Fibroblast of the aortic adventitia (primary cell): ENCODE measurements at places on chromosomes 7 and 10.

DNA sequence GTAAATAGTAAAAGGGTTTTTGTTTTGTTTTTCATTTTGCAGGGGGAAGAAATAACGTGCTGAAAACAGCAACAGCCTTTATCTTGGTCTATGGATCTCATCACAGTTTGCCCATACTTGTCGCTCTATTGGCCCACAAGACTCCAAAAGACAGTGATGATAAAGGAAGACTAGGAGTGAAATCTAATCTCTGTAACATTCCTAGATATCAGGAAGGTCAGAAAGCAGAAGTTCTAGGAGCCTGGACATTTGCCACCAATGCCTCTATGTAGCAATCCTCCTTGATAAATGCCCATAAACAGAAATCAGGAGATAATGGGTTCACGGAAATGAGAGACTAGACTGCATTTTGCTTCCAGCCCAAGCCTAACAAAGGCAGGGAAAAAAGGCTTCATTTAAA, 8.9 kb downstream of the CUBN start:
- DNase-seq: no peak

- no peak for DNase-seq
These were observed 51.0 kb upstream of the MSMB start for GRCh38 chr10:46096909-46097575.

GRCh38 chr7:21562385-21562784, 19.5 kb downstream of the DNAH11 start:
- DNase-seq: no peak

DNA sequence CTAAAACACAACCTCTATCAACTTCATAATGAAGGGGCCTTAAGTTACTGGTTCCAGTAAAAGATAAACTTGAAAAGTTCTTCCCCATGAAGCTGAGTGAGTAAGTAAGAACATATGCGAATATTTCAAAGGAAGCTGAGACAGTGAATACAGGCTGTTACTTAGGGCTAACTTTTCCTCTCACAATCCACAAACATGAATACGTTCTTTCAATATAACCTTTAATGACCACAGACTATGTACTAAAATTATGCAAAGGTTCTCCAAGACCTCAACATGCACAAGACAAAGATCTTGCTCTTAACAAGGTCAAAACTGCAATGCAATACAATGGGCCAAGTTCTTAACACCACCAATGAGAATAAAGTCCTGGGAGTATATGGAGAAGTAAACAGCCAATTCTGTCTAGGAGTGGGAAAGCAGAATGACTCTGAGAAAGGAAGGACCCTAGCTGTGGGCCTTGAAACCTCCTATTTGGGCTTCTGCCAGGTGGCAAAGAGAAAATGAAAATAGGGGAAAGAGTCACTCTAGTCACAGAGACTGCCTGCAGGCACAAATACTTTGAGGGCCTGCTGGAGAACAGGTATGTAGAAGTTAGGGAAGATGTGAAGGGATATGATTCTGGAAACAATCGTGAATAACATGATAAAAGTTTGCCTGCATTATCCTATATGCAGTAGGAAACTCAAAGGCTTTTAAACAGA, 43.7 kb downstream of the OSBPL3 start:
- DNase-seq: no peak

- no peak for DNase-seq
These were observed 130.4 kb downstream of the MTERF1 start for GRCh38 chr7:91750091-91750490.

DNA sequence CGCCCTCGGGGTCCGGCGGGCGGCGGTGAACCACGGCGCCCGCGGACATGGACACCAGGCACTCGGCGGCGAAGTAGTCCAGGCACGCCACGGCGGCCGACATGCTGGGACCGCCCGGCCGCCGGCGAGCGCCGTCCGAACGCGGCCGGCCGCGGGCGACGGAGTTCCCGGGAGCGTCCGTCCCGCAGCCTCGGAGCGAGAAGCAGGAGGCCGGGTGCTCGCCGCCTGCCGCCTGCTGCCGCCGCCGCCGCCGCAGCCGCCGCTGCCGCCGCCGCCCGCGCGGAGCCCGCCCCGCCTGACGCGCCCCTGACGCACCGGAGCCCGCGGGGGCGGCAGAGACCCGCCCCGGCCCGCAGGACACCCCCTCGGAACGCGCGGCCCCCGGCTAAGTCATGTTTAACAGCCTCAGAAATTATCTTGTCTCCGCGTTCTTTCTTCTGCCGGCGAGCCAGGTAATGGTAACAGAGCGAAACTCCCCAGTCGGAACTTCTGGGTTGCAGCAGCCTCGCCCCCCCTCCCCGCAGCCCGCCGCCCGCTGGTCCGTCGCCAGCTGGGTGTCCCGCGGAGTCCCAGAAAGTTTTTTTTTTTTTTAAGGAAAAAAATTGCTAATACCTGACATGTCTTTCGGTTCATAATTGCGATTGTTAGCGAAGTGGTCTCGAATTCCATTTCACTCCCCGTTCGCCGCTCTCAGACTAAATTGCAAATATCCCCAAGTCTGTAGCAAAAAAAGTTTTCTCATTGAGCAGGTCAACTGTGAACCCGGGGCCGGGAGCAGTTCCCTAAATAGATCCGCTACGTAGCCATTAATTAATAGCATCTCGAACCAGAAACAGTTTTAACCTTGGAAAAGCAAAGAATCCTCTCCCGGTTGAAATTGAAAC, at the start of gene KLF14:
KLF14 (minus strand) TSS at position 277 of the 884 bp plus-strand sequence; CDS start at position 103, 174 bp downstream.
- peak; percentile 14 for DNase-seq

DNA sequence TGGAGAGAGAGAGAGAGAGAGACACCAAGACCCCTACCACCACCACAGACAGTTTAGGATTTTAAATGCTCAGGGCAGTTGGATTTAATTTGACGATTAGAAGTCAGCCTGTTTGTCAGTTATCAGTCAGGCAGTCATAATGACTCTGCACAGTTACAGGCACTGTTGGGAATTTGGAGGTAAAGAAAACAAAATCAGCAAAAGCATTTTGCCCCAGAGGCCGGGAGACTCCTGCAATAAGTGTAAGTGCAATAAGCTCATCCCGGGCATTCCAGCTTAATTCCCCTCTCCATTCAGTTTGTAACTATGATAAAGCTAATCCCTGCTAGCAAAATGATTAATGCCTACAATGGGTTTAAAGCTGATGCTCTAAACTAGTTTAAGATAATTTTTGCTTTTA, 13.5 kb downstream of the SEMA3C start:
- DNase-seq: no peak

DNA sequence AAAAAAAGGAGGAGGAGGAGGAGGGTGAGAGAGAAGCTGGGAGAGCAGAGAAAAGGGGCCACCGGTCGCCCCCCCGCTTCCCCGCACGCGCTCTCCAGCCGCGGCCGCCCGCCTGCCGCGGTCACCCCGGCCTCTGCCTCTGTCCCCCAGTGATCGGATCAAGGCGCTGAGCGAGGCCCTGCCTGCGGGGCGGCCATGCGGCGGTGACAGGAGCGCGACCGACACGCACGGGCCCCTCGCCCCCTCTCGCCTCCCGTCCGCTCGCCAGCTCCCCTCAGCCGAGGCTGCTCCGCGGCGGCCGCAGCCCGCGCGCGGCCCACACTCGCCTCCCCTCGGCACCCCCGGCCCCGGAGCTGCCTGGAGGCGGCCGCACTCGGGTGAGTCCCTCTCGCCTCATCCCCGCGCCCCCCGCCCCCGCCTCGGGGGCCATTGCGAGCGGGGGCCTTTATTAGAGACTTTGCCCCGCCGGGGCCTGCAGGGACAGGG, at the start of gene GTF2I:
GTF2I (plus strand) TSS at position 27 of the 486 bp plus-strand sequence. CDS start 31,411 bp downstream, outside the sequence.
- DNase-seq: no peak

- DNase-seq: no peak
These were observed at the start of the genes ACTR3C and LRRC61 for GRCh38 chr7:150322833-150323681. ACTR3C (minus strand) TSS chr7:150323545; CDS start chr7:150295296, 28,249 bp downstream. LRRC61 (plus strand) TSS chr7:150323355; CDS start chr7:150336862, 13,507 bp downstream.

GRCh38 chr10:17805330-17805729, 3.8 kb upstream of the MRC1 start:
- DNase-seq: no peak

- DNase-seq: peak; percentile 59
These were observed 46.2 kb downstream of the MINDY4 start for GRCh38 chr7:30817371-30817767.

GRCh38 chr10:4691776-4692175, 134.2 kb upstream of the AKR1E2 start:
- DNase-seq: peak; percentile 62

GRCh38 chr7:135913404-135913803, 63.8 kb downstream of the MTPN start:
- DNase-seq: no peak
